ENCODE measurements at places on chromosomes 1 and 21.

DNA sequence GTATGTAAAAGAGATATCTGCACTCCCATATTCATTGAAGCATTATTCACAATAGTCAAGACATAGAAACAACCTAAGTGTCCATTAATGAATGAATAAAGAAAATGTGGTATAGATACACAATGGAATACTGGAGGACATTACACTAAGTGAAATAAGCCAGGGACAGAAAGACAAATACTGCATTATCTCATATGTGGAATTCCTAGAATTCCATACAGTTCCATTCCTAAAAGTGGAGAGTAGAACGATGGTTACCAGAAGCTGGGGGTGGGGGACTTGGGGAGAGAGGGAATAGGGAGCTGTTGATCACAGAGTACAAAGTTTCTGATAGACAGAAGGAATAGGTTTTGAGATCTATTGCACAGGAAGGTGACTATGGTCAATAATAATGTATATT, 7.4 kb downstream of the TMED5 start:
- no peak for DNase-seq

DNA sequence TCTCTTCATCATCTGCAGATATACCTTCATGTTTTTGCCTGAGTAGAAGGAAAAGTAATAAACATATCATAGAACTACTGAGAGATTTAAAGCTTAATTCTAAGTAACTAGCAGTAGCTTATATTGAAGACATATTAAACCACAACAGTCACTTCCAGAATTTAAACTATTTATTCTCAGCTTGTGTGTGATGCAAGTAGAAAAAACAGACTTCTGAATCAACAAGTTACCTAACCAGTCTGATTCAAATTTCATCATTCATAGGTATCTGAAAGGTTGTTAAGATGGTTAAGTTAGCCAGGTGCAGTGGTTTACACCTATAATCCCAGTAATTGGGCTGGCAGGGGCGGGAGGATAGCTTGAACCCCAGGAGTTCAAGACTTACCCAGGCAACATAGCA, 41.9 kb downstream of the SPAG17 start:
- DNase-seq: no peak

DNA sequence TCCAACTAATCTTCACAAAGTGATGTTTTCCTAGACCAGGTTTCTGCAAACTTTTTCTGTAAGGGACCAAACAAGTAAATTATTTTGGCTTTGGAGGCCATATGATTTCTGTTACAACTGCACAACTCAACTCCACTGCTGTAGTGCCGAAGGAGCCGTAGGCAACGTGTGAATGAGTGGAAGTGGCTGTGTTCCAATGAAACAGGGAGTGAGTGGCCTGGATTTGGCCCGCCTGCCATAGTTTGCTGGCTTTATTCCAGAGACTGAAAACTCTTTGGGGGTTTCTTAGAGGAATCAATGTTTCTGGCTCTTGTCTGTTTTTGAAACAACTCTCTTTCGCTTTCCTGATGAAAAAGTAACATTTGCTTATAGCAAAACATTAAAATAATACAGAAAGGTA, 12.6 kb upstream of the ACTL8 start:
- DNase-seq: no peak

DNA sequence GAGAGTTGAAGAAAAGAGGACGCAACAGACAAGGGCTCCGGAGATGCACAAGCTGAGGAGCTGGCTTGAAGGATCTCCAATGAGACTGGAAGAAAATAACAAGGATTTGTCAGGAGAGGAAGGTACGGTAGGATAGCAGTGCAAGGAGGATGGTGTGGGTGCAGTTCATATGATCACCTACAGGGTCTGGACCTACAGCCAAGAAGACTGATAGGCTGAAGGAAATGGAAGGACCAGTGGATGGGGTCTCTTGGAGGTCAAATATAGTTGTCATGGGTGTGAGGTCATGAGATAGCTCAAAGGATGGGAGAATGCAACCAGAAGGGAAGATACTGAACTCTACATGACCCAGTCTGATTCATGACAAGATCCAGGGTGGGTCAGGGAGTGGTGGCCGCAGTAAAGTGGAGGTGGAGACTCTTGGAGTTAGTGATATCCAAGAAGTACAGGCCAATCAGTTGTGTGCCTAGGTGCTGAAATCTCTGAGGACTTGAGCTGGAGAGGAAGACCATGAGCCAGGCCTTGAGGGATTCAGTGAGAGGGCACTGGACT, 15.3 kb upstream of the KANK4 start:
- DNase-seq: no peak

DNA sequence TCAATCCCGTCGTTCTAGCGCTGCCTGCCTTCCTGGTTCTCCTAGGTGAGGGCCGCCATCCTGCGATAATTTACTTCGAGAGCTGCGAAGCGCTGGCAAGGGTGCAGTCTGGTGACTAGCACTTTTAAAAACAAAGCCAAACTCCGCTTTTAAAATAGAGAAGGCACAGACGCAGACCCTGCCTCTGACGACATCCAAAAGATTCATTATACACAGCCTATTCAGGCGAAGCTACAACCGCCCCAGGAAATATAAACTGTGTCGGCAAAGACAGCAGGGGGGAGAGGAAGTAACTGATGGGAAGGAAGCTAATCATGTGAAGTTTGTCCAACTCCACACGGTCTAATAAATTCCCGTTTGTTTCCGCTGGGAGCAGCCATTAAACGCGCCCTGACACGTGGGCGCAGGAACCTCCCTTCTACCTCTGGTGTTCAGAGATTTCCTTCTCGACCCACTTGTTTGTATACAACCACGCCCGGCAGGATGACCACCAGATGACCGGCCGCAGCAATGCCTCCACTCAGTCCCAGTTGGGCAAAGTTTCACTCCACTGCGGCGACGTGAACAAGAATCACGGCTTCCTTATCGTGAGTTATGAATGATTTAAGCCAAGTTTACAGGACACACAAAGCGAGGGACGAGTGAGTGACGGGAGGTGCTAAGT, 1.3 kb downstream of the GNG12 start:
- DNase-seq: no peak

DNA sequence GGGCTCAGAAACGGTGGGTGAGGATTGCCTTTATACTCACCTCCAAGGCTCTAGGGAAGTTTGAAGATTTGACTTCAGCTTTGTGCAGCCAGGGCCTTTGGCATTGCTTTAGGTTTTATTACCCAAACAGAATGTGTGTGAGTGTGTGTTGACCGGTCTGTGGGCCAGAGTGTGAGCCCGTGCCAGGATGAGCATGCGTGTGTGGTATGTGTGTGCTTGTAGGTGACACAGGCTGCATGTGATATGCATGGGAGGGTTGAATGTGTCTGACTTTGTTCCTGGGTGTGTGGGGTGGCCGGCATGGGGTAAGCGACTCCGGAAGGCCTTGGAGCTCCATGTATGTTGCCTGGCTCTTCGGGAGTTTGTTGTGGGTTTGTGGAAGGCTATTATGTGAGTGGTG, 160.5 kb downstream of the FOXD2 start:
- no peak for DNase-seq

- DNase-seq: no peak
These were observed 86.2 kb downstream of the ATG4C start for GRCh38 chr1:62870148-62870547.

GRCh38 chr1:25671929-25672328, 55.3 kb downstream of the MAN1C1 start:
- no peak for DNase-seq

- no peak for DNase-seq
These were observed 6.4 kb upstream of the KRTAP10-3 start for GRCh38 chr21:44564886-44565598.

- no peak for DNase-seq
These were observed 308.7 kb upstream of the PRMT6 start for GRCh38 chr1:106747791-106748190.

All from natural killer cell (primary cell).